Activated CD8-positive, alpha-beta T cell treated with anti-CD3 and anti-CD28 coated beads, Interleukin-2, amount 10 ng/mL, durations not matched to agents 7 days and 5 days (primary cell): ENCODE measurements at places on chromosomes 3 and 15. TPM values are rescaled to one million over a fixed set of nuclear protein-coding genes. Genes with fewer than 3 reads are reported as not detected.

DNA sequence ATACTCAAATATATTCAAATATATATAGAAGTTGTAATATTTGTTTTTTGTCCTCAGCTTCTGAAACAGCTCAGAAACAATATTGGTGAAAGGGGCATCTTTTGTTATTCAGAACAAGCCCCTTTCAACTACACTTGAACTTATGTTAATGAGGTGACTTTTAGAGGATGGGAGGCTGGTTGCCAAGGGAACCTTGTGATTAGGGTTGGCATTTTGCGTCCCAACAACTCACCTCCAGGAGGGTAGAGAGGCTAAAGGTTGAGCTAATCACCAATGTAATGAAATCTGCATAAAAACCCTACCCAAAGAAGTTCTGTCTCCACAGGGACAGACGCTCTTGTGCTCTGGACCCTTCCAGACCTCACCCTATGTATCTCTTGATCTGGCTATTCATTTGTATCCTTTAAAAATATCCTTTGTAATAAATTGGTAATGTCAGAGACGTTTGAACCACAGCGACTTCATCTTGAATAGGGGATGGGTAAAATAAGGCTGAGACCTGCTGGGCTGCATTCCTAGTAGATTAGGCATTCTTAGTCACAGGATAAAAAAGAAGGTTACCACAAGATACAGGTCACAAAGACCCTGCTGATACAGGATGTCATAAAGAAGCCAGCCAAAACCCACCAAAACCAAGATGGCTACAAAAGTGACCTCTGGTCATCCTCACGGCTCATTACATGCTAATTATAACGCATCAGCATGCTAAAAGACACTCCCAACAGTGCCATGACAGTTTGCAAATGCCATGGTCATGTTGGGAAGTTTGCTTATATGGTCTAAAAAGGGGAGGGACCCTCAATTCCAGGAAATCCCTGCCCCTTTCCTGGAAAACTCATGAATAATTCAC is 111.1 kb downstream of the FMN1 start:
- no peak for DNase-seq

AADAC gene
- total RNA-seq: not detected

DNA sequence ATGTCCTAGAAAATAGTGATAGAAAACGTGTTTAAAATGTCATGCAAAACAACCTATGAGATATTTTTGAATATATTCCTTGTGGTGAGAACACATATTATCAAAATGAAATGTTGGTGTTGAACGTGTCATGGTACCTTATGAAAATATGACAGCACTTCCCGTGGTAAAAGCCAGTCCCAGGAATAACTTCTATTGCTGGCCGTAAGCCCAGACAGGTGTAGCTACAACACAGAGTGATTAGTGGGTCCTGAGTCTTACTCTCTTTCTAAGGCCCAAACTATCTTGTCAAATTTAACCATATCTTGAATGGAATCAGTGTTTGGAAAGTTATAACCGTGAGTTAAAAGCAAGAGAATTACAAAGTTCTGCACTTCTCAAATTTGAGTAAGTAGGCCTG is 24.1 kb downstream of the RARB start:
- DNase-seq: no peak

DNA sequence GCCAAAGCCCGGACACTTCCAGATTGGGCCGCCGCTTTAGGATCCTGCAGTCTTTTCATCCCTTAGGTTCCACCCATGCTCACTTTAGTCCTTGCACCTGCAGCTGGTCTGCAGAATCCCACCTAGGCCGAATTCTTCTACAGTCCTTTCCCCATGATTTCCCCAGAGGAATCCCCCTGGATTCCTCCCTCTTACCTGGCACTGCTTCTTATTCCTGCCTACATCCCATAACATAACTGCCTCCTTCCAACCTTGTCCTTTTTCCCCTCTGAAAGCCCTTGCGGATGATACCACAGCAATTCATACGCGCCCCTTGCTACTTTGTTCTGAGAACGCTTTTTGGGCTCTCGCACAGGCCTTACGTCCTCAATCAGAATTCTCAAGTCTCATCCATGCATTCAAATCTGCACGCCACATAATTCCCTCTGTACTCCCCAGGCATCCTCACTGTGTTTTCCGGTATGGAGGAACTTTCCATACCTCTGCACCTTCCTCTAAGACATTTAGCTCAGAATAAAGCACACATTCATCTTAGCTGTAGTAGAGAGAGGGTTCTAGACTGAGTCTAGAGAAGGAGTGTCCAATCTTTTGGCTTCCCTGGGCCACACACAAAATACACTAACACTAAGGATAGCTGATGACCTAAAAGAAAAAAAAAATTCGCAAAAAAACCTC is 619 bp downstream of the EIF2AK4 start:
- DNase-seq: no peak

SPINT1 gene
- total RNA-seq: 4.3 TPM

DNA sequence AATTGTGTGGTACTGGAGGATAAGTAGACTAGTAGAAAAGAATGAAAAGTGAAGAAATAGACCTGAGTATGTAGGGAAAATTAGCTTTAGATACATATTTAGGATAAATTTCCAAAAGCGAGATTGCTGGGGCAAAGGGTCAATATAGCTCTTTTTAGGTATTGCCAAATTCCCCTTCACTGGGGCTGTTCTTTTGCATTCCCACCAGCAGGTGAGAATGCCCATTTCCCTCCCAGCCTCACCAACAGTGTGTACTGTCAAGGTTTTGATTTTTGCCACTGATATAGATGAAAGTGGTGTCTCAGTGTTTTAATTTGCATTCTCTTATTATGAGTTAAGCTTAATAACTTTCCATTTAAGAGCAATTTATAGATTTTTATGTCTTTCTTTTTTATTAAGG is 35.7 kb upstream of the BHLHE40 start:
- DNase-seq: no peak

- no peak for DNase-seq
These were observed 7.0 kb downstream of the GPR160 start for GRCh38 chr3:170044795-170045244.

SCN11A gene
- not detected for total RNA-seq

AHSG gene
- total RNA-seq: not detected

DNA sequence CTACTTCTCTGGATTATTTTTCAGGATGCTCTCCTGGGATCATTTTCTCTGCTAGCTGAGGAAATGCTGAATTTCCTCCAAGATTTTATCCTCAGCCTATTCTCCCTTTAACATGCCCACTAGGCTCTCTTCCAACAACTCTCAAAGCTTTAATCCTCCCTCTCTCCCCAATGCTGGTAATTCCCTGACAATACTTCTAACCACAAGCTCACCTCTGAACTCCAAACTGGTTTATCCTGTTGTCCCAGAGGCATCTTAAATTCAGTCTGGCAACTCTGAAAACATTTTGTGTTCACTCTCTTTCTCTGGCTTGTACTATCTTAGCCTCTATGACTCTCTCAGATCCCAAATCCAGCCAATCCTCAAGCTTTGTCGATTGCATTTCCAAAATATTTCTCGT is 490.3 kb downstream of the MECOM start:
- DNase-seq: no peak

GPR87 gene
- not detected for total RNA-seq

DNA sequence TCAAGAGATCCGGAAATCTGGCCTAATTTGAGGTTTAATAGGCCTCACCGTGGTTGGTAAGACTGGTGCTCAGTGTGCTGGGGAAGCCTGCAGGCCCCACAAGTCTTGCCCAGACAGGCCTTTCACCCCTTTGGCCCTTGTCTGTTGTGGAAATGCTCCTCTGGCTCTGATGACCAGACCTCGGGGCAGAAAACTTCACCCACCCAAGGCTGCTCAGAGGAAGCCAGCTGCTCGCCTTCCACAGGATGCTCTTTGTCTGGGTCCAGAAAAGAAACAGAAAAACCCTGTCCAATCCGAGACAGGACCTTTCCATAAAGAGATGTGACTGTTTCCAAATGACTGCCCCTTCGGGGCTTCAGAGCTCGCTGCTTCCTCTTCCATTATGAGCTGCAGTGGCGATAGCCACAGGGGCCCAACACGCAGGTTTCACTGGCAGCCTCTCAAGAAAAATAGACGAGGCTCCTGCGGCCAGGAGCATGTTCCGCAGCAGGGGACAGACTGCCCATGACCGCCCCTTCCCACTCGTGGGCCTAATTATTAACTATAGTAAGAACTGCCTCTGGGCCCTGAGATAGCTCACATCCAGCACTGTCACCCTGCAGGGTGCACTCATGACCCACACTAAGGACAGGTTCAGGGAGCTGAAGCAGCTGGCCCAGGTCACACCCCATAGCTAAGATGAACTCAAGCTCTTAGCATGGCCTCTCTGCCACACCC is 6.8 kb upstream of the SNX22 start:
- DNase-seq: no peak

- DNase-seq: no peak
These were observed 151.6 kb upstream of the CTDSPL start for GRCh38 chr3:37709946-37710640.

ENTPD3 gene
- total RNA-seq: not detected

DNA sequence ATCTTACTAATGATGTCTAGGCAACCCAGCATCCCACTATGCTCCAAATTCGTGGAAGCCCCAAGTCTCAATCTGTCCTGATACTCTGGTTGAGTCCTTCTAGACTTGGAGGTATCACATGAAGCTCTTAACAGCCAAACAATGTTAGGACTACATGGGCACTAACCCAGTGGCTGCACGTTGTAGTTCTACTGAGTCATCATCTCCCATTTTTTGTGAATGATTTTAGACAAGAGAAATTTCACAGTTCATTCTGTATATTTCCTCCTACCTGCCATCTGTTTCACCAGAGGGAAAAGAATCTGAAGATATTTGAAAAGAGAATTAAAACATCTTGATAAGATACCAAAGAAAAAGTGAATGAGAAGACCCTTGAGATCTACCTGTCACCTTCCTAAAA is 9.8 kb upstream of the WWTR1 start:
- DNase-seq: no peak

DNA sequence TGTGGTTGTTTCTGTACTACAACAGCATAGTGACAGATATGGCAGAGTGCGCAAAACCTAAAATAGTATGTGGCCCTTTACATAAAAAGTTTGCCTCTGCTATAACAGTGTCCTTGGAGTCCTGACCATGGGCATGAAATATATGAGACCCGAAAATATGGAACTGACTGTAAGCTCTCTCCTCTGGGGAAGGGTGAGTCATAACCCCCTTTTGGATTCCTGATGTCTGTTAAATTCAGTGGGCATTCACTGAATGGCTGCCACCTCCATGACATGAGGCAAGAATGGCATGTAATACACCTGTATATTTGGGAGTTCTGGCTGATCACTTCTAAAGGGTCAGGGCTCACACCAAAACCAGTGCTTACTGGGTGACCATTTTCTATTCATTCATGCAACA is 6.1 kb downstream of the TBC1D2B start:
- no peak for DNase-seq

DNA sequence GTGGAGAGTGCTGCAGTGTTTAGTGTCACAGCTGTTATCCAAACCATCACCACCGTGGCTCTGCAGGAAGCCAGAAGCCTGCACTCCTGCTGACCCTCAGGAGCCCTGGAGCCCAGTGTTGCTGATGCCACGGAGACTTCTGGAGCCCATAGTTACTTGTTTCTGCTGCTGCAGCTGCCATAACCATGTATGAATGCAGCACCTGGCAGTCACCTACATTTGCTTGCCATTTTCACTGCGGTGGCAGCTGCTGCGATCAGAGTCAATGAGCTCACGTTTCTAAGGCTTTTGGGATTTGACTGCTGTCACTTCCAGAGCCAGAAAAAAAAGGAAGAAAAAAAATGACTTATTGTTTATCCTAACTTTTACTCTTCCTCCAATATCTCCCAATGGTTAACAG is 299.2 kb upstream of the THRB start:
- DNase-seq: no peak

SLC22A13 gene
- total RNA-seq: 0.58 TPM

ACSBG1 gene
- 0.66 TPM for total RNA-seq

DNA sequence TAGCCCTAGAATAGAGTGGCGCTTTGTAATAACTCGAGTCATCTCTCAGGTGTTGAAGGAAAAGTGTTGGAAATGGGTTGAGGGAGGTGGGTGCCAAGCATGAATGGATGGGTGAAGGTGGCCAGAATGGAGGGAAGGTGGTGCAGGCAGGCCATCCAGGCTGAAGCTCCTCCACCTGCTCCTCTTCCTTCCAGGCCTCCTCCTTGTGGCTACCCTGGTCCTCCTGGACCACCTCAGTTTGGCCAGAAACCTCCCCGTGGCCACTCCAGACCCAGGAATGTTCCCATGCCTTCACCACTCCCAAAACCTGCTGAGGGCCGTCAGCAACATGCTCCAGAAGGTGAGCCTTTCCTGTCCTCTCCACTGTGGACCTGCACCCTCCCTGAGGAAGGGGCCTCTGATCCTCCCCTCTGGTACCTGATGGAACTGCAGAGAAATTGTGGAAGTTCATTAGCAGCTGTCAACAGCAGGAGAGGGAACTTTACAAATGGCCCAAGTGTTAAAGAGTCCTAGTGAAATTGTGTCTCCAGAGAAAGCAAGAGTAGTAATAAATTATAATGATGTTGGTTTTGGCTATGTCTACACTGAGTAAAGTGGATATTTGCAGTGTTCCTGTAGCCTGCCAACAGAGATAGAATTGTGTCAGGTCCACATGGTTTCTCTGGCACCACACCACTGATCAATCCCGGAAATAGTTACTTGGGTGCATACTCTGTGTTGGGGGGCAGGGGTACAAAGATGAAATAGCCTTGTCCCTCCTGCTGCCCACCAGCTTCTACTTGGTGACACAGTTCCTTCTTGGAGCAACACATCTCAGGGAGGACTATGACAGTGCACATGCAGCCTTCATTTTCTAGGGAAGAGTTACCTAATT is 1.6 kb downstream of the IL12A start:
- DNase-seq: no peak

DNA sequence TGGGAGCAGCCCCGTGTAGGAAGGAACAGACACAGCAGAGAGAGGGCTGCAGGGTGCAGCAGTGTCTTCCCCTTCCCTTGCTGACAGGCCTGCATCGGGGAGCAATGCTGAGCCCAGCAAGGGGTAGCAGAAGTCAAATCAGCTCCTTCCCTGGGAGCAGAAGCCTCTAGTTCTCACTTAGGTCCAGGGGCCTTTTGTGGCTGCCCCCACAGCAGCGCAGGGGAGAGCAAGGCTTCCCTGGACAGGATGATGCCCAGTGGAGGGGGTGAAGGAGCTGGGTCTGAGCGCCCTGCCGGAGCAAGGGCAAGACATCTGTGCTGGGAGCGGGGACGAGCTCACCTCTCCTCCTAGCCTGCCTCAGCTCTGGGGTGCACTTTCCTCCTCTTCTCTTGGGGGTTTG is 827 bp downstream of the PLCB2 start:
- DNase-seq: peak; percentile 38

- no peak for DNase-seq
These were observed 126.7 kb upstream of the ATP2B2 start for GRCh38 chr3:10632125-10632524.

- DNase-seq: no peak
These were observed 4.4 kb downstream of the AADAC start for GRCh38 chr3:151818361-151818760.

P4HTM gene
- total RNA-seq: 39.6 TPM

GRCh38 chr15:33126559-33127290 is 67.8 kb downstream of the FMN1 start:
- peak; percentile 43 for DNase-seq

- DNase-seq: no peak
These were observed 1.5 kb downstream of the ITGB5 start for GRCh38 chr3:124885466-124886167.
